ENCODE measurements at places on chromosomes 3 and 15. TPM values are rescaled to one million over a fixed set of nuclear protein-coding genes. Genes with fewer than 3 reads are reported as not detected.

Gene UCN2
- 0.25 TPM for polyA plus RNA-seq

Gene KLHL6
- 1.2 TPM for polyA plus RNA-seq

Gene GOLGA8O
- 0.64 TPM for polyA plus RNA-seq

Gene TRAK1
- polyA plus RNA-seq: 42.0 TPM

Gene NPHP3
- 36.2 TPM for polyA plus RNA-seq

Gene ZPLD1
- polyA plus RNA-seq: 0.62 TPM

Gene CHRNA7
- 11.7 TPM for polyA plus RNA-seq

Gene HDC
- polyA plus RNA-seq: 0.62 TPM

Gene UACA
- polyA plus RNA-seq: 105 TPM

Gene GATM
- 323 TPM for polyA plus RNA-seq

Gene STRA6
- 20.4 TPM for polyA plus RNA-seq

Gene GPR171
- not detected for polyA plus RNA-seq

Gene KLHL24
- polyA plus RNA-seq: 49.9 TPM

Gene GOLGA6D
- polyA plus RNA-seq: not detected

Gene PLSCR4
- 15.7 TPM for polyA plus RNA-seq

Gene ARPP21
- polyA plus RNA-seq: 0.98 TPM

Gene TTBK2
- 9.1 TPM for polyA plus RNA-seq

Gene GPR160
- polyA plus RNA-seq: 36.3 TPM

Gene CD200R1
- 1.2 TPM for polyA plus RNA-seq

Gene PEX11A
- polyA plus RNA-seq: 18.0 TPM

Gene MAGI1
- polyA plus RNA-seq: 29.3 TPM

Gene SLC2A2
- polyA plus RNA-seq: 11.3 TPM

Gene CRELD1
- 52.4 TPM for polyA plus RNA-seq

Gene RGMA
- 6.4 TPM for polyA plus RNA-seq

Gene EXOG
- 16.0 TPM for polyA plus RNA-seq

Gene ZNF660
- polyA plus RNA-seq: 11.4 TPM

Gene HGD
- polyA plus RNA-seq: 93.1 TPM

Gene OR5K2
- 0.16 TPM for polyA plus RNA-seq

Gene FAM81A
- polyA plus RNA-seq: 21.1 TPM

Gene PPARG
- 28.2 TPM for polyA plus RNA-seq

Gene RTP3
- not detected for polyA plus RNA-seq

Gene RBP2
- 0.18 TPM for polyA plus RNA-seq

Gene CORO2B
- polyA plus RNA-seq: 20.4 TPM

Gene PGBD4
- polyA plus RNA-seq: 2.0 TPM

Gene GOLGA6B
- 0.60 TPM for polyA plus RNA-seq

Gene MRPS22
- polyA plus RNA-seq: 62.1 TPM

Gene LTK
- polyA plus RNA-seq: 1.5 TPM

Gene KLF15
- polyA plus RNA-seq: 10.0 TPM

Gene TMEM266
- polyA plus RNA-seq: 11.1 TPM

Gene TRIM42
- polyA plus RNA-seq: not detected

Gene NCKIPSD
- 13.6 TPM for polyA plus RNA-seq

Gene SPSB4
- polyA plus RNA-seq: 13.7 TPM

Gene GLDN
- polyA plus RNA-seq: 0.24 TPM

Gene AADAC
- polyA plus RNA-seq: not detected

Gene SPTSSB
- polyA plus RNA-seq: 3.4 TPM

Gene IL17RD
- 45.2 TPM for polyA plus RNA-seq

Gene TMED3
- 64.9 TPM for polyA plus RNA-seq

Gene SCN11A
- polyA plus RNA-seq: 0.54 TPM

Gene MB21D2
- 18.3 TPM for polyA plus RNA-seq

Gene MAGEF1
- 92.4 TPM for polyA plus RNA-seq

Gene SLC28A2
- 0.40 TPM for polyA plus RNA-seq

Gene PLA2G4E
- not detected for polyA plus RNA-seq

Gene ZMYND10
- polyA plus RNA-seq: 4.1 TPM

Gene GPR62
- polyA plus RNA-seq: 0.36 TPM

Gene CFAP100
- polyA plus RNA-seq: 1.1 TPM
